AG08395 (cell line): ENCODE measurements at places on chromosomes 12 and 14.

DNA sequence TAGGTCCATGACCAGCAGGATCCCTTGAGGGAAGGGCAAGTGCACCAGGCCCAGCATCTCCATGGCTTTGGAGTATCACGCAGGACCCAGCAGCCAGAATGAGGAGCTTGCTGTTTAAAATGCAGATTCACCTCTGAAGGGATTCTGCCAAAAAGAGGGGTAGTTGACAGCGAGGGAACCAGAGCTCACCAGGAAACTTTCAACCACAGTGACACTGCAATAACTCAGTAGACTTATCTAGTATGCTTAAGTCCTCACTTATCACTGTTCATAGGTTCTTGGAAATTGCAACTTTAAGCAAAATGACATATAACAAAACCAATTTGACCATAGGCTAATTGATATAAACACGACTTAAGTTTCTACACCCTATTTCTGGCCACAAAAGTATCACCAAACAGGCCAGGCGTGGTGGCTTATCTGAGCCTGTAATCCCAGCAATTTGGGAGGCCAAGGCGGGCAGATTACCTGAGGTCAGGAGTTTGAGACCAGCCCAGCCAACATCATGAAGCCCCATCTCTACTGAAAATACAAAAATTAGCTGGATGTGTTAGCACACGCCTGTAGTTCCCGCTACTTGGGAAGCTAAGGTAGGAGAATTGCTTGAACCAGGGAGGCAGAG, 21.4 kb upstream of the CKAP4 start:
- no peak for DNase-seq

DNA sequence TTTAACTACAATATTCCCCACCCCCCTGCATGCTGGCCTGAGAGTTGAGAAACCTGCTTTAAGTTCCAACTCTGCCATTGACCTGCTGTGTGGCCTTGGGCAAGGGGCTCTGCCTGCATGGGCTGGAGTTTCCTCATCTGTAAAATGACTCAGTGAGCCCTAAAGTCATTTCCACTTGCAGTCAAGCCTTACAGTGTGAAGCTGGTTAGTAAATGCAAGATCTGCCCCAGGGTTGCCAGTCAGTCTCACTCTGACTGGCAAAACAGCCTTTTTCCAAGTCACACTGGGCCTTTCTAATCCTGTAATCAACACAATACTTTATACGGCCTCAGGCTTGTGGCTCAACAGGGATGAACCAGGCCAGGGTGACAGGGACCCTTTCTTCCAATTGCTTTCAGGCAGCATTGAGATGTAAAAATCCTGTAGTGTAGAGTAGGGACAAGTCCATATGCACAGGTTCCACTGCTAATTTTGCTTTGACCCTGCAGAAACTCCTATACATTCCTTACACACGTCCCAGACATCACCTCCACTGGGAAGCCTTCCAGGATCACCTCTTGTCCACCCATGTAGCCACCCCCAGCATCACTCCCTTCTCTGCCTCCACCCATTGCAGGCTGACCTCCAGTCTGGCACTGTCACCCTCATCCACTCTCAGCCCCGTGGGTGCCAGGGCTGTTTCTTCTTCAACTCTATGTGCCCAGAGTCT, 42.6 kb upstream of the PRIMA1 start:
- DNase-seq: no peak

DNA sequence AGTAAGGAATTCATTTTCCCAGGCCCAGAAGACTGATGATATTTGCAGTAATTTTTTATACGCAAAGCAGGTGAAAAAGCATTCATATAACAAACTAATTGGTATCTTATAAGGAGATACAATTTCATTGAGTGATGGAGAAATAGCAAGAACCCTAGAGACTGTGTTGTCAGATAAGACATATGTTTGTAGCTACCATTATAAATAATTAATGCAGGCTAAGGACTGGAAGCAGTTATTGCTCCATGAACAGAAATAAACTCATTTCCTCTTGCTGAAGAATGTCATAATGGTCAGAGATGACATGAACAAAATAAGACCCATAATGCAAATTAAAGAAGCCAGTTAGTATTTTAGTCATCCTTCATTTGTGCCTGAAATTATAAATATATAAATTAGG, 1.5 kb downstream of the OR6C2 start:
- no peak for DNase-seq

- DNase-seq: no peak
Observed at GRCh38 chr12:388012-388411, 1.1 kb downstream of the KDM5A start.

DNA sequence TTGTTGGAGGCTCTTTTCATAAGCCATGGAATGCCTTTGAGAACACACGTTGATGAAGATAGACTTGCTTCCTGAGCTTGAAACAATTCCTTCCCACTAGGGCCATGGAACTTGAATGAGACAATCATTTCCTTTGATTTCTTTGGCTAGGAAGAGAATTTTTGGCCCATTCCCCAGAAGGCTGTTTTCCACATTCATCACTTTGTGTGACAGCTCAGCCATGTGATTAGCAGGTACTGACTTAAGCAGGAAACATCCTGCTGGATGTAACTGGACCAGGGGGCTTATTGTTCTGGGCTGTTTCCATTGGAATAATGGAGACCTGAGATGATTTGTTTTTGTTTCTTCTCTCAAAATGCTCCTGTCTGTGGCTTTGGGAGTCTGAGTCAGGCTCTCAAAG, 469.8 kb upstream of the SEL1L start:
- no peak for DNase-seq

DNA sequence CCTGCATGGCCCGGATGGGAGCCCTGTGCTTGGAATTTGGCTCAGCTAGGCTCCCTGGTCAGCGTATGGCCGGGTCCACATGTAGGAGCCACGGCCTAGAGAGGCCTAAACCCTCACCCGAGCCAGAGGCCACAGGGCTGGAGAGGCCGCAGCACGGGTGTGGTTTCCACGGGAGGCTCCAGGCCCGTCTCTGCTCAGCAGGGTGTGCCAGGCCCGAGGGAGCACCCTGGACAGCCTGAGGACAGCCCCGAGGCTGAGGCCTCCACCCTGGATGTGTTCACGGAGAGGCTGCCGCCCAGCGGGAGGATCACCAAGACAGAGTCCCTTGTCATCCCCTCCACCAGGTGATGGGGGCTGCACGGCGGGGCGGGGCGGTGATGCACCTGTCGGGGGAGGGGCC, 17.6 kb upstream of the TEX22 start:
- no peak for DNase-seq

- no peak for DNase-seq
Observed at GRCh38 chr12:13740149-13740545, 241.3 kb downstream of the GRIN2B start.

- DNase-seq: no peak
Observed at GRCh38 chr14:72462056-72462455, 431.8 kb downstream of the DPF3 start.

- DNase-seq: no peak
Observed at GRCh38 chr12:103308396-103308795, 187.4 kb downstream of the C12orf42 start.

DNA sequence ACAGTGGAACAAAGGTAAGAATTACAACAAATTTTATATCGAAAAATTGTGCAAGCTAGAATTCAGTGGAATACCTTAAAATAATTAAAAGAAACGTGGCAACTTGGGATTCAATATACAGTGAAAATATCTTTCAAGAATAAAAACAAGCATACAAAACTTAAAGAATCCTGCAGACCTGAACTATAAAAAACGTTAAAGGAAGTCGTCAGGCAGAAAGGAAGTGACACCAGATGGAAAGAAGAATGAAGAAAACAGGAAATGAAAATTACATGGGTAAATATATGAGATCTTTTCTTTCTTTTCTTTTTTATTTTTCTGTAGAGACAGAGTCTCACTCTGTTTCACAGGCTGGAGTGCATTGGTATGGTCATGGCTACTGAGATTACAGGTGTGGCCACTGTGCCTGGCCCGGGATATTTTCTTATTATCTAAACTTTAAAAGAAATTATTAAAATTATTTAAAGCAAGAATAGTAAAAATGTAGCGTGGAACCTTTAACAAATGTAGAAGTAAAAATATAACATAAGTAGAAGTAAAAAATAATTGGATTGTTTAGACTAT, 4.7 kb downstream of the MGP start:
- no peak for DNase-seq

- peak; percentile 90 for DNase-seq
Observed at GRCh38 chr12:93569656-93570551, 2.6 kb upstream of the SOCS2 start.

DNA sequence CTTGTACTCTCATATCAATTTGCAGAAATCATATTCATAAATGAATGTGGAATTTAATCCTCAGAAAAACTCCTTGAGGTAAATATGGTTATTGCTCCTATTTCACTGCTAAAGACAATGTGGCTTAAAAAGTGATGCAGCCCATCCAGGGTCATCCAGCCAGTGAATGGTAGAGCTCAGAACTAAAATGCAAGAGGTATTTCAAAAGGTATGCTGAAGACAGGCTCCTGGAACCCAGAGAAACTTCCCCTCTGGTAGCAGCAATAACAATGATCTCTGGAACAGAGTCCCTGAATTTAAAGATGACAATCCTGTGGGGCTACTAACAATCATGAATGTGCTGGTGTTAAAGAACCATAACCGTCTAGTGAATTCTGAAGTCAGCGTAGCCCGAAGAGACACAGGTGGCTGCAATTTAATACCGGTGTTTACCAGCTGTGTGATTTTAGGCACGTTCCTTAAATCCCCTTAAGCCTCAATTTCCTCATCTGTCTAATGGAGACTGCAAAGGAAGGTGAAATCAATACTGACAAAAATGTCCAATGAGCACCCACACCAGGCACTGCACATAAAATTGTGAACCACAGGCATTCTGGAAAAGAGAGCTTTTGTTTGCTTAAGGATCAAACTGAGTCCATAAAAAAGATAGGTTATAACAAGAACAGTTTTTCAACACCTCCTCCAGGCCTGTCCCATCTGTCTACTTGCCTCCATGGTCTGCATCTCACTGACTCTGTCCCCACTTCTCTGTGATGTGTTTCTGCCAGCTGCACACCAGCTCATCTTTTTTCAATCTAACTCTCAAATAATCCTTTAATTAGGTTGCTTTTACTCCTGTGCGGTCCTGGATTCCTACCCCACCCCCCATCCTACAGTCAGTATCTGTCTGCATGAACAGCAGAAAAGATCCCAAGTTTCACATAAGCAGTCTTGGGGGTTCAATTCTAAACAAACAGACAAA, 10.5 kb downstream of the TM7SF3 start:
- no peak for DNase-seq

- no peak for DNase-seq
Observed at GRCh38 chr12:41585784-41586183, 397.7 kb downstream of the PDZRN4 start.

GRCh38 chr14:69652942-69653684, 41.7 kb downstream of the SUSD6 start:
- no peak for DNase-seq

GRCh38 chr12:93165384-93165932, 212.3 kb upstream of the NUDT4 start:
- no peak for DNase-seq

GRCh38 chr12:111361073-111361716, 7.7 kb downstream of the PHETA1 start:
- no peak for DNase-seq

- DNase-seq: no peak
Observed at GRCh38 chr12:86710109-86710508, 453.9 kb upstream of the MGAT4C start.

GRCh38 chr12:131773582-131774221, 54.5 kb upstream of the MMP17 start:
- DNase-seq: no peak

- no peak for DNase-seq
Observed at GRCh38 chr14:61472801-61473376, 151.5 kb downstream of the PRKCH start.

- DNase-seq: peak; percentile 7
Observed at GRCh38 chr12:14514154-14514842, 53.4 kb downstream of the PLBD1 start.

GRCh38 chr12:33830070-33830469, 192.2 kb upstream of the ALG10 start:
- DNase-seq: no peak
